ENCODE measurements at places on chromosomes 16 and 17. TPM values are rescaled to one million over a fixed set of nuclear protein-coding genes. Genes with fewer than 3 reads are reported as not detected.

DNA sequence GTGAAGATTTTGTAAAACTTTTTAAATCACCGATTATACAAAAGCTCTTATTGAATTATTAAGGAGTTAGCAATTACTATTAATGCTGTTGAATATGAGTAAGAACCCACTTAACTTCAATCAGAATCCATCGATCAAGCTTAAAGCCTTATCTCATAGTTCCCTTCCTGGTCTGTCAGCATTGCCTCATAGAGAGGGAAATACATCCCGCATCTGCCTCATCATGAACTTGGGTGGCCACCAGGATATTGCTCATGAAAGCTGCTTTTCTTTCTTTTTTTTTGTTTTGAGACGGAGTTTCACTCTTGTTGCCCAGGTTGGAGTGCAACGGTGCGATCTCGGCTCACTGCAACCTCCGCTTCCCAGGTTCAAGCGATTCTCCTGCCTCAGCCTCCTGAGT lies 66.7 kb downstream of the PIGL start:
- no peak for DNase-seq

DNA sequence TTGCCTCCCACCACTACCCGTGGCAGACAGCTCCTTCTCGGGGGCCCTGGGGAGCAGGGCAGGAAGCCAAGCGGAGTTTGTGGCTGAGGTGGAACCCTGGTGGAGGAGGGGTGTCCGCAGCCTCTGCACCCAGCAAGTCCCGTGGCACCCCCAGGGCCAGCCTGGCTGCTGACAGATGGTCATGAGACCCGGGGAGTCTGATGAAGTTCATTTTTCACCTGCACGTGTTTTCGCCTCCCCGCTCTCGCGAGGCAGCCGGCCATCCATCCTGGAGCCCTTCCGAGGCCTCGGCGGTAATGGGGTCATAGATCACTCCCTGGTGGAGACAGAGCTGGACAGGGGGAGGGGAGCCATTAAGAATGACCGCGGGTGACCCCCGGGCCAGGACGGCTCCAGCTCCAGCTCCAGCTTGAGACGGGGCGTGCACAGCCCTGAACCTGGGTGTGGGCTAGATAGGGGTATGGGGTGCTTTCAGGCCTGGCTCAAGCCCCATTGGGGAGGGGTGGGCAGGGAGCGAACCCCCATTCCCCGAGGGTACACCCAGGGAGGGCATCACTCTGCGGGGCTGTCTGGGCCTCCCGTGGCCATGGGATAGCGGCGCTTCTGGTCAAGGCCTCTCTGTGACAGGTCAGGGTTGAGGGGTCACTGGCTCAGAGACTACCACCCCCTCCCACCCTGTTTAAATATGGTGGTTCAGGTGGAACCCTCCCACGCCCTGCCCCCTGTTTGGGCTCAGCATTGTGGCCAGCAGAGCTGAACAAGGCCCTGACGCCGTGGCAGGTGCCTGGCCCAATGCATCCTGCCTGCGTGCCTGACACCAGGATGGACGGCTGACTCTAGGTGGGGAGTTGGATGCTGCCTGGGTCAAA lies 227.4 kb upstream of the GSE1 start:
- no peak for DNase-seq

DNA sequence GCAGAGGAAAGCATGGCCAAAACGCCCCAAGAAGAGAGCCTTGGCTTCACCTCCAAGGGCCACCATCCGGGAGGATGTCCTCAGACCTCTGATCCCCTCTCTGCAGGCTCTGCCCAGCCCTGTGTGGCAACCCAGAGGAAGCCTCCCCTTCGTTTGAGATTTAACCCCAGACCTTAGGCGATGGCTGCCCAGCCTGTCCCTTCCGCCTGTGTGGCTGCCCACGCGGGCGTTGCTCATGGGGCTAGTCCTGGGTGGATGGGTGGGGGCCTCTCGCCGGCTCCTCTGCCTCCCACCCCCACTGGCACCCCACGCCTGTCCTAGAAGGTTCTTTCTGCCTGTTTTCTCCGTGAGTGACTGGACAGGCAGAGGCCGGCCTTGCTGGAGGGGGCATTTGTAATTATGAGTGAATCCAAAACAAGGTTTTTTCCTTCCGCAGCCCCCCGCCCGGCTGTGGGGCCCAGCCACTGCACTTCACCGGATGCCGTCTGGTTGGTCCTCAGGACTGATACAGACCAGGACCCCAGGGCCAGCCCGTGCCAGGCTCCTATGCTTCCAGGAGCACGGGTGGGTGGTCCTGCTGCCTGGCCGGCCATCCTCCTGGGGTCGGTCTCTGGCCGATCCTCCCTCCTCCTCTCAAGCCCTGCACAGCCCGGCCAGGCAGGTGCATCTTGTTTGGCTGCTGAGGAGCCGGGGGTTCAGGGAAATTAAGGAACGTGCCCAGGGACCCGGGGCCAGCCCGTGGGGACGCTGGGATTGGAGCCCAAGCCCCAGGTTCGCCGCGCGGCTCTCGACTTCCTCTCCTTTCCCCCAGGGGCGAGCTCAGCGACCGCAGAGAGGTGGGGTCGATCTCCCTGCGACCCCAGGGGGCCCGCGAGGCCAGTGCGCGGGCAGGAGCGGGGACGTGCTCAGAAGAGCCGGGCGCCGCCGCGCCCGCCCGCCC lies at the start of gene TMEM235:
Gene TMEM235, plus strand, starts transcription at position 636 of the 940 bp plus-strand sequence. CDS start 393 bp downstream, outside the sequence.
- DNase-seq = no peak

DNA sequence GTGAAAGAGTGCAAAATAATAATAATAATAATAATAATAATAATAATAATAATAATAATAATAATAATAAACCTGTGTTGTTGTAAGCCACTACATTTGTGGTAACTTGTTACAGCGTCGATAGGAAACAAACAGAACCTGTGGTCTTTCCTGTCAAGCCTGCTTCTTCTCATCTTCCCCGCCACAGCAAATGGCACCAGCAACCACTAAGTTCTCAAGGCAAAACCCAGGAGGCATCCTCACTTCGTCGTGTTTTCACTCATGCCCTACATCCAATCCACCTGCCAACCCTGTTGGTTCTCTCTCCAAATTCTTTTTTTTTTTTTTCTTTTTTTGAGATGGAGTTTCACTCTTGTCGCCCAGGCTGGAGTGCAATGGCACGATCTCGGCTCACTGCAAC lies 34.2 kb downstream of the ITGAE start:
- no peak for DNase-seq

GRCh38 chr16:4315186-4316107 lies at the start of gene GLIS2:
Gene GLIS2, plus strand, starts transcription at chr16:4316067. Its CDS starts 16,214 bp downstream, at chr16:4332281.
- DNase-seq = peak; percentile 82

- DNase-seq = no peak
Observed at GRCh38 chr17:49904893-49905292, 57.0 kb upstream of the TAC4 start.

DNA sequence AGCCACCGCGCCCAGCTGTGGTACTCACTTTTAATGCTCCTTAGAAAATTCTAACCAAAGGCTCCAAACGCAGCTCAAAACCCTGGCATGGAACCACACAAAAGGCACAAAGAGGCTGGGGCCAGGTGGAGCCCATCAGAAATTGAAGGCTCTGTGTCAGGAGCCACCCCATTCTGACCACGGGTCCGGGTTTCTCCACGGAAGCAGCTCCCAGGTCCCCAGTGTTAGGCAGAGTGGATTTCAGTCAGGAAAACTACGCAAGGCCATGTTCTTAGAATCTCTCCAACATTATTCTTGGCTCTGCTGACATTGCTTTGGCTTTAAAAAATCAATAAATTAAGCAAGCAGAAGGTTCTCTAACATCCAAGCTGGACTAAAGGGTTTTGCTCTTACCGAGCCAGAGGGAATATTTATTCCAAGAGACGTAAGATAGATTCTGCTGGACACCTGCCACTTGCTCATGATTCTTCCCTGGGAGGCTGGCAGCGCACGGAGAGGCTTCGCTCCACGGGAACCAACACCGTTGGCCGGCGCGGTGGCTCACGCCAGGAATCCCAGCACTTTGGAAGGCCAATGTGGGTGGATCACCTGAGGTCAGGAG lies 93.5 kb downstream of the NXN start:
- peak; percentile 86 for DNase-seq

- no peak for DNase-seq
Observed at GRCh38 chr16:46606231-46606630, 14.9 kb downstream of the SHCBP1 start.

DNA sequence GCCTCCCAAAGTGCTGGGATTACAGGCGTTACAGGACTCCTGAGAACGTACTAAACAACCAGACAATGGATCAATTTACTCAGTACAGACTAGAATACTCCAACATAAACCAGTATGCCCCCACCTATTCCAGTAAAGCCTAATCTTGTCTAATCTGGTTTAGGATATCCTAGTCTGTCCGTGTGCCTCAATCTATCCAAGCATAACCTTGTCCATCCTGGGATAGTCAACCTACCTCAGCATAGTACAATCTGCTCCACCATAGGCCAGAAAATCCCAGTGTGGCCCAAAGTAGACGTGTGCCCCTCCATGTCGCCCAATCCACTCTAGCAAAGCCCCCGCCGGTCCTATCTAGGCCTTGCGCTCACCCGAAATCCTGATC lies 625 bp downstream of the DVL2 start:
- no peak for DNase-seq

DNA sequence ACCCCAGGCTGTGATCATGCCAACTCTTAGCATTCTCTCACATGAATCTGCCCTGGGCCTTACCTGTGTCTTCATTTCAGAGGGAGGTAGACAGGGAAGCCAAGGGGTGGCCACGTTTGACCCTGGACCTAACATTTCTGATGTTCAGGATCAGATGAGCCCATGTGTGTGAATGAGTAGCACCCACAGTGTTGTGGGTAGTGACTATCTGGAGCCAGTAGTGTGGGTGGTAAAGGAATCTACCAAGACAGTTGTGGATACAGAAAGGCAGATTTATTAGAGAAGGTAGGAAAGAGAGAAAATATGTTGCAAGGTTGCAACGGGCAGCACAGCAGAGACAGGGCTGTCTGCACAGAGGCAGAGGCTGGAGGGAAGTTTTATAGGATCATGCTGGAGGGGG lies 60.5 kb downstream of the TK2 start:
- DNase-seq = no peak

DNA sequence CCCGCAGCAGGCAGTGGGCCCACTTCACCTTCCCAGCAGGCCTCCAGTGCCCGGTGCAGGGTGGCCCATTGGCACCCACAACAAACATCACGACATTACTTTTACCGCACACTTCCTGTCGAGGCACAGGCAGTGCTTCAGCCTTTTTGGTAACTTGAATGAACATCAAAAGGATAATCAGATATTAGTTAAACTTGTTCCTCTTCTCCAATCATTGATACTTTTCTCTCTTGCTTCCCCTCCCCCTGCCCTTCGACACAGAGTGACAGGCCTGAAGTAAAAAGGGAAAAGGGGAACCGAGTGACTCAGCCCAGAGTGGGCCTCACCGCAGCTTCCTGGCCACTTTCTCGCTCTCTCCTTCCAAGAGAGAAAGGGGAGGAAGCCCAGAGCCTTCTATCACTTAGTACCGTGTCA lies 507.0 kb downstream of the MAF start:
- no peak for DNase-seq

DNA sequence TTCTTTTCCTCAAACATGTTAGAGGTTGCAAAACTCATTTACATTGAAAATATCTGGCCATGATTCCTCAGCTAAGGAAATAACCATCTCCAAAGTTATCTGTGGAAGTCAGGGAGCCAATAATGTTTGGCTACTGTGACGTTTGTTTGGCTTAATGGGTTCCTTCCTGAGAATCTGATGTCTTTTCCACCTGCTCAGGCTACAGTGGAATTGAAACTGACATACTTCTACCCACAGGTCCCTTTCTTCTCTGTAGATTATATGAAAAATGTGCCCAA lies 221.1 kb upstream of the XYLT1 start:
- DNase-seq = peak; percentile 65

DNA sequence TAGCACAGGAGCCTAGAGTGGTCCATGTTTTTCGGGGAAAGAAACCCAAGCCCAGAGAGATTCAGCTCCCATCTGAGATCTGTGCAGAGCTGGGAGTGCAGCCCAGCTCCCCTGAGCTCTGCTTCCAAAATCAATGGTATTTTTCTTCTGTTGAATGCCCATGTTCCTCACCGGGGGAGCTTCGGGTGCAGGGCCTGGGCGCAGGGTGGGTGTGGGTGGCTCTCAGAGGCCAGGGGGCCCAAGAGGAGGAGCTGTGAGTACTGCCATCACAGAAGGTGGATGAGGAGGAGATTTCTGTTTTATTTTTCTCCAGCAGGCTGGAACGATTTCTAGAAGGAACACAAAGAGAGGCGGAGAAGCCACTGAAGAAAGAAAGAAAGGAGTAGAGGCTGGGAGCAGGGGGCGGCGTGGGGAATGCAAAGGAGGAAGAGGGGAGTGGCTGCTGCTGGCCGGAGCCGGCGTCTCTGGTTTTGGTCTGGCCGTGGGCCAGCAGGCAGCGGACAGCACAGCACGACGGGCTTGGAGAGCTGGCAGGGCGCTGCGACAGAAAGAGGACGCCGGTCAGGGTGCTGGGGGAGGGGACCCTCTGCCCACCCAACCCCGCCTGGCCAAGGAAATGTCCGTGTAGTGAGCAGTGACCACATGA lies 76.2 kb upstream of the KSR1 start:
- DNase-seq = peak; percentile 56

DNA sequence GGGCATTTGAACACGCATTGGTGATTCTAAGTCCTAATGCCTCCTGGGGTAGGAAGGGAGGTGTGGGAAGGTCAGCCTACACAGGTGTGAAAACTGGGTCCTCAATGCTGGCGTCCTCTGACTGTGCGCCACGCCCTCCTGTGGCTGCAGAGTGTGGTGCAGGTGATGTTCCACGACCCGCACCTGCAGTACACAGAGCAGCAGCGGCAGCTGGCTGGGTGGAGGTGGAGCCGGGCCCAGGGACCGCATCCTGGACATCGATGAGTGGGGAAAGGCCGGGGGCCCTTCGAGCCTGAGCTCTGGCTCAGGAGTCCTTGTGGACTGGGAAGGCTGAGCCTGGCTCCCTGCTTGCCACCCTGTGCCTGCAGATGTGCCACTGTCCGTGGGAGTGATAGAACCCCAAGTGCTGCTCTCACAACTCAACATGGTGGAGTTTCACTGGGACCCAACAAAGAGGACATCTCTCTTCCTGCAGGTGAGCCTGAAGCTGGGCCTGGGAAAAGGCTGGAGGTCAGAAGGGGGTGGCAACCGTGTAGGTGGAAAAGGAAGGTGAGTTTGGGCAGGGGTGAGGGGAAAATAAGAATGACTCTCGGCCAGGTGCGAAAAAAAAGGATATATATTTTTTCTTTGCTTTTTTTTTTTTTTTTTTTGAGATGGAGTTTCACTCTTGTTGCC lies 14.0 kb upstream of the STAC2 start:
- no peak for DNase-seq

- no peak for DNase-seq
Observed at GRCh38 chr16:56343661-56344517, 81.5 kb downstream of the AMFR start.

DNA sequence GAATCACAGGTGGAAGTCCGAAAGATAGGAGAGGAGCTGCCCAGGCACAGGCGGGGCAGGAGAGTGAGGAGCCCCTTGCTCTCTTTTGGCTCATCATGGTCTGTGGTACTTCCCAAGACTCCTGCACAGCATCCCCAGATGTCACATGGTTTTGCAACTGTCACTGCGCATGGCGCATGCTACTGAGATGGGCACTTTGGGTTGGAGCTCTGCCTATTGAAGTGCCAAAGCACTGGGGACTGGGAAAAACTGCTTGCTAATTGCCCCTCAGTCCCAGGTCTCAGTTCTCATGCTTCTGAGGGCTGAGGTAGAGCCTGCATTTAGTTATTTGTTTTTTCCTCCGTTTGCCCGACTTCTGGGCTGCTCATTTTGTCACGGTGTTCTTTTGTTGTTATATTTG lies 156.8 kb upstream of the CDH13 start:
- DNase-seq = no peak

- DNase-seq = no peak
Observed at GRCh38 chr17:64786337-64786736, 124.2 kb upstream of the SMURF2 start.

The CDRT15L2 gene
- not detected for polyA plus RNA-seq

The HSD17B1 gene
- 1.6 TPM for polyA plus RNA-seq

The RFFL gene
- polyA plus RNA-seq = 8.6 TPM

The ERN2 gene
- 0.24 TPM for polyA plus RNA-seq

The MRC2 gene
- 134 TPM for polyA plus RNA-seq

The GPR142 gene
- polyA plus RNA-seq = 0.16 TPM

The DBNDD1 gene
- 5.1 TPM for polyA plus RNA-seq

The TBC1D3C gene
- polyA plus RNA-seq = not detected

Measured in muscle of arm (tissue), 14 donors.